ENCODE measurements at places on chromosomes 7 and 10. TPM values are rescaled to one million over a fixed set of nuclear protein-coding genes. Genes with fewer than 3 reads are reported as not detected.

POLR3A gene
- total RNA-seq = 27.2 TPM

NUTM2B gene
- total RNA-seq = 0.50 TPM

TLX1 gene
- total RNA-seq = not detected

MSS51 gene
- 1.5 TPM for total RNA-seq

DNA sequence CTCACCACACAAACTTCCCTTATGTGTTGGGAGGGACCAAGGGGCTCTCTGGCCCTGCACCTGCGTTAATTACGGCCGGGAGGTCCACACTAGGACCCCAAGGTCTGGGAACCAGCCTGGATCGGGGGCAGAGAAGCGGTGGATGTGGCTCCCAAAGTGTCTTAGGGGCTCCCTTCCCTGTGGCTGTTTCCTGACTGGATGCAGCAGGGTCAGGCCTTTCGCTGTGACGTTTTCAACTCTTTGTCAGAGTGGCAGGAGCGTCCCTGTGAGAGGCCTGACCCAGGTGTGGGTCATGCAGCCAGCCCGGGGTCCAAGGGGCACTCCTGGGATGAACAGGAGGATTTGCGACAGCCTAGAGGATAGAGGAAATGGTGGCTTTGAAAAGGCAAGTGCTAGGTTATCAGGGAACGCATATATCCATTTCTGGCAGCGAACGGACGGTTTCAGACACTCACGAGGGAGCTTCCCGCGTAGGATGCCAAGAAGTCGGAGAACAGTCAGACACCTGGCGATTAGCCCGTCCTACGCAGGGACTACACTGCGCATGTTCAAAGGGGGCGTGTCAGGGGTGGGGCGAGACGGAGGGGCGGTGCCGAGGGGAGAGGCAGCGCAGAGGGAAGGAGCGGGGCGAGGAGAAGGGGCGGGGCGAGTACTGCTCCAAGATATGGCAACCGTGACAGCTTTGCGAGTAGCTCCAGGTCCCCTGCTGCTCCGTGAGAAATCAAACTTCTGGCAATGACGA, 46.2 kb upstream of the ZNF716 start:
- no peak for DNase-seq
- no peaks in the 10 kb centered on the region for H3K4me1 ChIP-seq

THNSL1 gene
- 9.5 TPM for total RNA-seq

- no peak overlapping the region for H3K4me3 ChIP-seq
- H3K4me1 ChIP-seq = no peaks in the 10 kb centered on the region
- H3K27ac ChIP-seq = no peak overlapping the region
- no peaks in the 10 kb centered on the region for H3K36me3 ChIP-seq
- no peaks in the 10 kb centered on the region for H3K27me3 ChIP-seq
Observed at GRCh38 chr7:112213735-112214134, 7.2 kb downstream of the ZNF277 start.

- no peaks in the 10 kb centered on the region for H3K27me3 ChIP-seq
- H3K4me1 ChIP-seq = no peaks in the 10 kb centered on the region
- no peak for DNase-seq
- H3K4me3 ChIP-seq = no peak overlapping the region
Observed at GRCh38 chr10:37667736-37668135, 189.7 kb downstream of the ZNF248 start.

GRCh38 chr10:100027416-100027815, 17.7 kb upstream of the DNMBP start:
- no peaks in the 10 kb centered on the region for H3K27me3 ChIP-seq
- H3K27ac ChIP-seq = no peak overlapping the region
- no peak overlapping the region for H3K4me3 ChIP-seq
- no peaks in the 10 kb centered on the region for H3K36me3 ChIP-seq
- DNase-seq = no peak

DNA sequence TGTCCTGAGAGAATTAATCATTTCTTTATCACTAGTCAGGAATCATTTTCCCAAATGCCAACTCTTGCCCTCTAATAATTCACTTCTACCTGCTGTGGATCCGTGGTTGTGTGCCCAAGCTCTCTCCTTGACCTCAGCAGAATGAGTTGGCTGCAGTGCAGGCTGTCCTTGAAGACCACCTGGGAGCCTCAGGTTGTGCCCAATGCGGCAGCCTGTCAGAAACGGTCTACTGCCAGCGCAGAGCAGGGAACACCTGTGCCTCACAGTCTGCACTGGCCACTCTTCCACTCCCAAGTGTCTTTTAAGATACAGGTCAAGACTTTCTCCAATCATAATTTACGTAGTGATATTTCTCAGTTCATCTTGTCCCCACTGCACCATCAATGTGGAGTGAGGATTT, 246.0 kb upstream of the PHF14 start:
- no peaks in the 10 kb centered on the region for H3K4me1 ChIP-seq
- H3K27ac ChIP-seq = no peak overlapping the region
- H3K27me3 ChIP-seq = no peaks in the 10 kb centered on the region
- DNase-seq = no peak
- H3K4me3 ChIP-seq = no peak overlapping the region
- H3K36me3 ChIP-seq = no peaks in the 10 kb centered on the region

DNA sequence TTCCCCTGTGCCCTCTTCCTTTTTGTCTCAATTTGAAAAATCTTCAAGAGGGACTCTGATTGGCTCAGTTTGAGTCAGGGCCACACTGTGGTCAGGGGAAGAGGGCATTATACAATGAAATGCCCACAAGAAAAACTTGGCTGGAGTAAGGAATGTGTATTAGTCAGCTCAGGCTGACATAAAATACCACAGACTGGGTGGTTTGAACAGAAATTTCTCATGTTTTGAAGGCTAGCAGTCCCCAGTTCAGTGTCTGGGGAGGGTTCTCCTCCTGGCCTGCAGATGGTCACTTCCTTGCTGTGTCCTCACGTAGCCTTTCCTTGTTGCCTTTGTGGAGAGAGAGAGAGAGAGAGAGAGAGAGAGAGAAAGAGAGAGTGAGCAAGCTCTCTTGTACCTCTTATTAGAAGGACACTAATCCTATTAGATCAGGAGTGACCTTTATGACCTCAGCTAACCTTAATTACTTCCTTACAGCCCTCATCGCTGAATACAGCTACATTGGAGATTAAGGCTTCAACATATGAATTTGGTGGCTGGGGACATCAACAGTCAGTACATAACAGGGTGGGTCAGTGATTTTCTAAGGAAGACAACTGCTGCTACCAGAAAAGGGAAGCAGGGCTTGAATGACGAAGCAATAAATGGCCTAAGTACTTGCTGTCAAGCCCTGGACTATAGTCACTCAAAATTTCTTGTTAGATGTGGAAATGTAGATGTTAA, 25.8 kb upstream of the FAM13C start:
- no peaks in the 10 kb centered on the region for H3K4me1 ChIP-seq
- H3K27ac ChIP-seq = no peak overlapping the region
- no peaks in the 10 kb centered on the region for H3K36me3 ChIP-seq
- no peaks in the 10 kb centered on the region for H3K27me3 ChIP-seq

GRCh38 chr7:74012842-74013249, 15.1 kb upstream of the ELN start:
- no peaks in the 10 kb centered on the region for H3K4me1 ChIP-seq
- no peak overlapping the region for H3K4me3 ChIP-seq
- H3K36me3 ChIP-seq = no peaks in the 10 kb centered on the region

- no peaks in the 10 kb centered on the region for H3K27me3 ChIP-seq
- no peak overlapping the region for H3K4me3 ChIP-seq
- no peak overlapping the region for H3K27ac ChIP-seq
Observed at GRCh38 chr10:21021843-21022594, 124.9 kb upstream of the NEBL start.

DNA sequence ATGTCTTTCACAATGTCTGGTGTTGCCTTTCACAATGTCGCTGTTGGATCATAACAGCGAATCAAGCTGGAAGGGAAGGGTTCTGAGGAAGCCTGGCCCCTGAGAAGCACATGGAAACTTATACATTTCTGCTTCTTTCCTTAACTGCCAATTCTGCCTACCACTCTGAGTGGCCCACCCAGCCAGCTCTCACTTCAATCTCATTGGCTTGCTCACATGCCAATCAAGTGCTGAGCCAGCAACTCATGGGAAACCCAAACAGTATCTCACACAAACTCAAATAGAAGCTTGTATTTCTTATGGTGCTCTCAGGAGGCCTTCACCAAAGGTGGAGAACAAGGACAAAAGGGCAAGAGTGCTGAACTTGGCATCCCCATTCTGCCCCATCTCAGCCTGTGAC, 117.4 kb upstream of the GPR26 start:
- H3K4me1 ChIP-seq = no peaks in the 10 kb centered on the region
- H3K36me3 ChIP-seq = no peaks in the 10 kb centered on the region
- no peaks in the 10 kb centered on the region for H3K27me3 ChIP-seq

MSMB gene
- total RNA-seq = not detected

DNA sequence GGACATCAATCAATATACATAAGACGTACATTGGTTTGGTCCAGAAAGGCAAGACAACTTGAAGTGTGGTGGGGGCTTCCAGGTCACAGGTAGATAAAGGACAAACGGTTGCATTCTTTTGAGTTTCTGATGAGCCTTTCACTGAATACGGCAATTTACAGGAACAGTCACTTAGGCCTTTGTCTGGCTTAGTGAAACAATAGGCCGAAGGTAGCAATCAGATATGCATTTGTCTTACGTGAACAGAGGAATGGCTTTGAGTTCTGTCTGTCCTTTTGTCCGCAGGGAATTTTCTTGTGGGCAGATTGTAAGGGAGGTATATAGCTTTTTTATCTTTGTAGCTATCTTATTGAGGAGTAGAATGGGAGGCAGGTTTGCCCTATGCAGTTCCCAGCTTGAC, 10.8 kb upstream of the STN1 start:
- no peak overlapping the region for H3K4me3 ChIP-seq
- H3K27me3 ChIP-seq = no peaks in the 10 kb centered on the region
- H3K27ac ChIP-seq = no peak overlapping the region

TYW1B gene
- total RNA-seq = 5.1 TPM

DLX6 gene
- not detected for total RNA-seq

DNA sequence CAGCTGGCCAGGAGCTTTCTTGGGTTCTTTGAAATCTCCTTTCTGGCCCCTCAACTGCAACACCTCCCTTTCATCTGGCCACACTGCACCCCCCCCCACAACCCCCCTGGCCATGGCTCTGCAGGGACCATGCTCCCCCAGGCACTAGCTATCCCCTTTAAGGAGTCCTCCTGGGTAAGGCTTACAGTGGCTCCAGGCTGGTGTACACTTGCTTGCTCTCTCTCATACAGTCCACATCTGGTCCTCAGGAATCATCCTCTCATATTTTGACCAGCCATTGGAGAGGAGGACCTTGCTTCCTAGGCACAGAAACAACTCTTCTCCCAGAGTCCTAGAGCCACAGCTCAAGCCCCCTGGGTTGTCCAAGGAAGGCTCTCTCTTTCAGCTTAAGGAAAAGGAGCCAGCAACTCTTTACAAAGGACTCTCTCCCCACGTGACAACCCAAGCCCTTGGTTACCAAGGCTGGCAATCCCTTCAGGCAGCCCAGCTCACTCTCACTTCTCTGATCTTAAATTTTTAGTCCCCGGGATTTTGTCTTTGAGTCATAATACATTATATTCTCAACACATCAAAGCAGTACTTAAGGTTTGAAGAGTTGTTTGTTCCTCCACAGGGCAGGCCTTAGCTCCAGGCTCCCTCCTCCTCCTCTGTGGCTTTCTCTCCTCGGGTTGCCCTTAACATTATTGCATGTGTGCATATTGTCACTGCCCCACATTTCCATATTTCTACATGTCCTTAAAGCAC, 9.9 kb downstream of the GARIN1A start:
- no peak for DNase-seq
- H3K27ac ChIP-seq = no peak overlapping the region
- no peaks in the 10 kb centered on the region for H3K36me3 ChIP-seq
- H3K27me3 ChIP-seq = no peaks in the 10 kb centered on the region
- no peaks in the 10 kb centered on the region for H3K4me1 ChIP-seq
- no peak overlapping the region for H3K4me3 ChIP-seq

CNTNAP2 gene
- not detected for total RNA-seq

PSD gene
- 2.5 TPM for total RNA-seq

LRRD1 gene
- not detected for total RNA-seq

GRCh38 chr10:101139421-101139911, 8.4 kb downstream of the TLX1 start:
- H3K27me3 ChIP-seq = peaks cover 68% of the 10 kb centered on the region
- no peak overlapping the region for H3K27ac ChIP-seq
- no peaks in the 10 kb centered on the region for H3K36me3 ChIP-seq
- no peak overlapping the region for H3K4me3 ChIP-seq

LIPM gene
- not detected for total RNA-seq

GRCh38 chr10:102065561-102066398, 631 bp downstream of the HPS6 start:
- H3K4me3 ChIP-seq = peak overlapping the region; percentile 77
- peak; percentile 6 for DNase-seq
- no peaks in the 10 kb centered on the region for H3K27me3 ChIP-seq

GRCh38 chr7:132557489-132558044, 18.7 kb downstream of the PLXNA4 start:
- H3K27me3 ChIP-seq = no peaks in the 10 kb centered on the region
- no peak overlapping the region for H3K27ac ChIP-seq
- DNase-seq = no peak
- H3K4me3 ChIP-seq = no peak overlapping the region

CYP3A7 gene
- not detected for total RNA-seq

DNA sequence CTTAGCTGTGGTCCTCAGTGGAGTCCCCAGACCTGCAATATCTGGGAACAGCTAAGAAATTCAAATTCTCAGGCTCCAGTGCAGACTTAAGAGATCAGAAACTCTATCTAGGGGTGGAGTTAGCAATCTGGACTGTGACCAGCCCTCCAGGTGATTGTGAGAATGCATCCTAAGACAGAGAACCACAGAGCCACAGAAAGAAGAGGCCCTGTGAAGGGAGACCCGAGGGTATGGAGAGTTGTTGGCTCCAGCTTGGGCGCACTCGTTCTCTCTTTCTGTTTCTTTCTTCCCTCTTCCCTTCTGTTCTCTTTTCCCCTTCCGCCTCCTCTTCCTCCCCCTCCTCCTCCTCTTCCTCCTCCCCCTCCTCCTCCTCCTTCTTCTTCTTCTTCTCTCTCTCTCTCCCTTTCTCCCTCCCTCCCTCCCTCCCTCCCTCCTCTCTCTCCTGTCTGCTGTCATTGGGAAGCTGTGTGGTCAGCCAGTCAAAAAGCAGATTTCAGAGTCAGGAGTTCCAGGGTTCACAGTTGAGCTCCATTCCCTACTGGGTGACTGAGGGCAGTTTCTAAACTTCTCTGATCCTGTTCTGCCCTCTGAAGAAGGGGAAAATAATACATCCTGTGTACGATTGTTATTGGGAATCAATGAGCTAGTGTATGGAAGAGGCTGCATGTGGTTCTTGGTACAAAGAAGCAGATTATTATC, 62.1 kb upstream of the STEAP1B start:
- H3K27me3 ChIP-seq = no peaks in the 10 kb centered on the region
- H3K4me1 ChIP-seq = peaks cover 28% of the 10 kb centered on the region
- H3K4me3 ChIP-seq = no peak overlapping the region

DNA sequence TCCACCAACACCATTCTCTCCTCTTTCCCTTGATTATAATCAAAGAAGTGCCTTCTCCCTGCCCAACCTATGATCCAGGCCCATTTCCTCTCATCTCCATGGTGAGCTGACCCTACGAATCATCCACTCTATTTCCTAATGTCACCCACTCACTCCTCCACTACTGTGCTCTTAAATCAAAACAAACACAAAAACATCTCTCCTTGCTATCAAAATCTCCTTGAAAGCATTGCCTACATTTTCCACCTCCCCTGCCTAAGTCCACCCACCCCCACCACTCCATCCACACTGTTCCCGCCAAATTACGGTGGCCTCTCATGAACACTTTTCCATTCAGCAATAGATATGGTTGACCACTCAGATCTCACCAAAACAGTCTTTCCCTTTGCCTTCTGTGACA, 5.3 kb downstream of the DYDC1 start:
- no peak for DNase-seq
- no peak overlapping the region for H3K27ac ChIP-seq
- H3K36me3 ChIP-seq = no peaks in the 10 kb centered on the region
- H3K4me3 ChIP-seq = no peak overlapping the region
- no peaks in the 10 kb centered on the region for H3K4me1 ChIP-seq

GRCh38 chr10:88019753-88020152, 156.3 kb downstream of the PTEN start:
- H3K27me3 ChIP-seq = no peaks in the 10 kb centered on the region
- no peak overlapping the region for H3K4me3 ChIP-seq
- no peak overlapping the region for H3K27ac ChIP-seq
- no peak for DNase-seq
- H3K36me3 ChIP-seq = no peaks in the 10 kb centered on the region
